A549 treated with DMSO at 1 μM for 4 hours (cell line): ENCODE measurements at places on chromosomes 16 and 17. TPM values are rescaled to one million over a fixed set of nuclear protein-coding genes. Genes with fewer than 3 reads are reported as not detected.

TIMP2 gene
- total RNA-seq, result 182 to 238 TPM (median 207 TPM) in 5 replicates

MMP15 gene
- 14.7 to 20.7 TPM (median 18.8 TPM) in 5 replicates for total RNA-seq

NPIPB9 gene
- 0.69 to 2.3 TPM (median 1.8 TPM) in 5 replicates for total RNA-seq

EPX gene
- total RNA-seq, result not detected in 5 replicates

SLFN13 gene
- 3.8 to 6.0 TPM (median 5.0 TPM) in 5 replicates for total RNA-seq
